Progenitor cell of endocrine pancreas (in vitro differentiated cells): ENCODE measurements at places on chromosomes 7 and 10.

- no peak for DNase-seq
These were observed 2.0 kb downstream of the NOBOX start for GRCh38 chr7:144401490-144401889.

DNA sequence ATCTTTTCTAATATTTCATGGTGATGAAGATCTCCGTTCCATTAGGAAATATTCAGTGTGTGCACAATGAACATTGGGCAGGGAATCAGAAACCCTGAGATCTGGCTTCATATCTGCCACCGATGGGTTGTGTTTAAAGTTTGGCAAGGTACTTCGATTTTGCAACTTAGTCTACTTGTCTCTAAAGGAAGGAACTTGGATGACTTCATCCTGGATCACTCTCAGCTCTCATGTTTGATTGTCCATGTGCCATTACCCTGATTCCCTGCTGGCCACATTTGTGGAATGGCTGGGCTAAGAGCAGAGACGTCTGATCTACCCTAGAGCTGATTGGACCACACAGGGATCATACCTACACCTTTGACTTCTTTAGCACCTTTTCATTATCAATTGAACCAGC lies 177.0 kb upstream of the KMT2E start:
- no peak for DNase-seq

DNA sequence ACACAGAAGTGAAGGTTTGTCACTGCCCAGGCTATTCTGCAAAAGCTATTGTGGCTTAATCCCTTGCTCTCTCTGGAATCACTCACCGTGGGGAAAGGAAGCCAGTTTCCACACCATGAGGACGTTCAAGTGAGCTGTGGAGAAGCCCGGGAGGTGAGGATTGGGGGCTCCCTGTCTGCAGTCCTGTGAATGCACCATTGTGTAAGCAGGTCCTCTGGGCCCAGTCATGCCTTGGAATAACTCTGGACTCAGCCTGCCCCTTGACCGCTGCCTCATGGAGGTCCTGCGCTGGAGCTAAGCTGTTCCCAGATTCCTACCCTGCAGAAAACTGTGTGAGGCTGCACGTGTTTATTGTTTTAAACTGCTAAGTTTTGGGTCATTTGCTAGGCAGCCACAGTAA lies 33.5 kb downstream of the LYZL2 start:
- no peak for DNase-seq

DNA sequence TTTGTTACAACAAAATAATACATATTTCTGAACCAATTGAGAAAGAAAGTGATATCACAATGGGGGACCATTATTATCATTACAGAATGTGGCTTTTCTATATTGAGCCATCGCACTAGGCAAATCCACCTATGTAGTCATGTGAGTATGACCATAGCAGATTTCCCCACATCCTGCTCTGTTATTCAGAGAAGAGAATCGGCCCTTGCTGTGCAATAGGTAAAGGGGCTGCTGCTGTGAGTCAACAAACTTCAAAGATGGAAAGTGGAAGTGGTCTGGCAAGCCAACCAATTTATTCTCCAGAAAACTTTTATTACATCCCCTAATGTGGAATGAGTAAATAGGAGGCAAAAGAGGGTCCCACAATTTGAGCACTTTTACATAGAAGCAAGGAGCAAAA lies 573.4 kb downstream of the ETV1 start:
- no peak for DNase-seq

GRCh38 chr7:49037346-49038210 lies 113.2 kb downstream of the CDC14C start:
- DNase-seq = no peak

DNA sequence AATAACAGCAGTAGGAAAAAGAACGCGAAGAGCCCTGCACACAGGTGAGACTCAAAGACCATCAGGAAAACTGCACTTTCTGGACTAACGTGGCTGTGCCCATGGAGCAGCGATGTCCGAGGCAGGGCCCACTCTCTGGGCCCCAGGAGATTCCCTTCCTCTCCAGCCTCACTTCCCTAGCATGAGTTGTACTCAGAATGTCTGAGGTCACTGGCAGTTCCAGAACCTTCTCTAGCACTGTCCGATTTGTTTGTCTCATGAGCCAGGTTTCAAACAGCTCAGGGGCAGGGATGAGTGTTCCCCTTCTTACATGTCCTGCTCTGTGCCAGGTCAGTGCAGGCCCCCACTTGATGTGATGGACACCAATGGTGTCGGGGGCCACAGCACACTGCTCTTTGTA lies 484.2 kb downstream of the PTPRN2 start:
- DNase-seq = no peak

DNA sequence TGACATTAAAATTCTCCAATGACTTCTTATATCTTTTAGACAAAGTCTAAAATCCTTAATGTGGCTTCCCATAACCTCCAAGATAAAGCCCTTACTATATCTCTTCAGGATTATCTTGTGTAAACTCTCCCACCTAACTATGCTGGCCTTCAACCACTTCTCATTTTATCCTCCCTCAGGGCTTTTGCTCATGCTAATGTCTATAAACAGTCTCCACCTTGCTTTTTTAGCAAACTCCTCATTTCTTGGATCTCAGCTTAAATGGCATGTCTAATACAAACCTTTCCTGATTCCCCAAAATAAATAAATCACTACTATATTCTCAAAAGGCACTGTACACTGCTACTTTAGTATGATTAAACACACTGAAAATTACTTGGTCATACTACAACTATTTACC lies 181.2 kb downstream of the LRRN3 start:
- no peak for DNase-seq

DNA sequence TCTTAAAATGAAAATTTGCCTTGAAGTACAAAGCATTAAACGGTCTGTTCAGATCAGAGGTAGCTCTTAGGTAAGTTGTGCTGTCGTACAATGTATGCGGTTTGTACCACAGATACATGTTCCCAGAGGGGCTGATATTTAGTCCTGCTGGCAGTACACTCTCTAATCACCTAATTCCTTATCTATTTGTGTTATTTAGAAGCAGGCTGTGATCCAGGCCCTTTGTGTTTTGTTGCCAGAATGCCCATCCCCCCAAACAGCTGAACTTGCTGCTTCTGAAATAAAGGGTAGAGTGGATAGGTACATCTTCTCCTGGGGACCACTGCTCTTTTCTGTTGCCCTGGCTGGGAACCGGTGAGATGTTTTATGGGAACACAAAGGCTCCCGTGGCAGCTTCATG lies 84.5 kb downstream of the SND1 start:
- no peak for DNase-seq

DNA sequence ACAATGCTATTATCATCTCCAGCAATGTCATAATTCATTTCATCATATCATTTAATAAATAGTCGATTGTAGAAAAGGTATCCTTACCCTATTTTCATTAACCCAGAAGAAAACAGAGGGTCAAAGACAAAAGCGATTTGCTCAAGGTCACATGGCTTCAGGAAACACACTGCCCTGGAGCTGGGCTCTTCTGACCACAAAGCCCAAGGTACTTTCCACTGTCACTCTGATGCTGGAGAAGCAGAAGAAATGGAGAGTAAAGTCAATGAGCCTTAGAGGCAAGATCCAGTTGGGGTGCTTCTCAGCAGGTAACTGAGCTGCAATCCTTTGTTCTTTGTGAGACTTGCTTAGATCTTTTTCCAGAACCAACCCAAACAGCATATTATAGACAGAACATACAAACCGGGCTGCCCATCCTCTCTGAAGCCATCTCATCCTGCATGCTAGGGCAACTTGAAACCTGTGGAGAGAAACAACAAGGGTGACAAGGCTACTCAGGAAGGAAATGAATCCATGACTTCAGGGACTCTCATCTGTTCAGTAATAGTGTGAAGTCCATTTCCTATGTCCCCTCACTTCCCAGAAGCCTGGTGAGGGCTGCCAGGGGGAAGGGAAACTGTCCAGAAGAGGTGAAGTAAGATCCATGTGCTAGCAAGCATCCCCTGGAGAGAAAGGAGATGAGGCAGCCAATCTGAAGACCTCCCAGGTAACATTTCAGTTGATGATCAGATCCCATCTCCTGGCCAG lies 148.6 kb upstream of the SVIL start:
- no peak for DNase-seq

DNA sequence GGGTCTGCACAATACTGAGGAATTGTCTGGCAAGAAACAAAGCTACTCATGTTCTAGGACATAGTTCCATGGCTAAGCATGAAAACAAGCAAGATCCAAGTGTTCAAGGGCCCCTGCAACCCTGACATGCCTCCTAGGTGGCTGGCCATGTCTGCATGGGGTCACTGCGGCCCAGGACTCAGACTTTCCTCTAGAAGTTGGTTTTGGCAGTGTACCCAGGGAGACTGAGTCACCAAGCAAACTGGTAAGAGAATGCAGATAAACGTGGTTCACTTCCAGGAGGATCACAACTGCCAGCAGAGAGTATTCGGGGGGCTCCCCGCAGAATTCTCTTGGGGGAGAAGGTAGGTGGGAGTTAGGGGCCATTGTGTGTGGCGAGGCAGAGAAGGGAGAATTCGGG lies 7.4 kb upstream of the PFKFB3 start:
- no peak for DNase-seq

GRCh38 chr10:31549896-31550295 lies 230.9 kb downstream of the ZEB1 start:
- no peak for DNase-seq

DNA sequence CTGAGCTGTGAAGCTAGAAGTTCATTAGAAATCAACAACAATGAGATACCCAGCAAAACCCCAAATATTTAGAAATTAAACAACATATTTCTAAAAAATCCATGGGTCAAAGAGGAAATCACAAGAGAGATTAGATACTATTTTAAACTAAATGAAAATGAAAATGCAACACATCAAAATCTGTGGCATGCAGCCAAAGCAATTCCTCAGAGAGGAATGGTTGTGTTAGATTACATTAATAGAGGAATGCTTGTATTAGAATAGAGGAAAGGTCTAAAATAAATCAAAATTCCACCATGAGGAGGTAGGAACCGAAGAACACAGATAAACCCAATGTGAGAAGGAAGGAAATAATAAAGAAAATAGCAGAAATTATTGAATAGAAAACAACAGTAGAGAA lies 642.1 kb upstream of the GALNT17 start:
- DNase-seq = no peak

DNA sequence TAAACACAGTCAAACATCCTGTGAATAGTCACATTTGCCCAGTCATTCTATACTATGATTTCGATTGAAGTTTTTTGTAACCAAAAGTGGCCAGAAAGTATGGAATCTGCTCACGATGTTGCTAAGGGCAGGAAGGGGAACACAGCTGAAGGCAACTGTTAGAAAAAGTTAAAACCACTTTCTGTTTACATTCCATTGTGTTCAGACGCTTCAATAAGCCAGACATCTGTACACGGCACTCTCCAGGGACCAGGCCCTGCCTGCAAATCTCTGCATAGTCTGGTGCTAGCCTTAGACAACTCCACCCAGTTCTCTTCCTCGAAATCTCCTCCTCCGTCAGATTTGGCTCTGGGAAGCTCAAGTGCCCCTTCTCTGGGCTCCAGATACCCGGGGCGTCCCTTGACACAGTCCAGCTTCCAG lies 17.1 kb upstream of the TMEM120A start:
- DNase-seq = no peak

- DNase-seq = no peak
These were observed 97.9 kb upstream of the IKZF1 start for GRCh38 chr7:50206453-50207250.

DNA sequence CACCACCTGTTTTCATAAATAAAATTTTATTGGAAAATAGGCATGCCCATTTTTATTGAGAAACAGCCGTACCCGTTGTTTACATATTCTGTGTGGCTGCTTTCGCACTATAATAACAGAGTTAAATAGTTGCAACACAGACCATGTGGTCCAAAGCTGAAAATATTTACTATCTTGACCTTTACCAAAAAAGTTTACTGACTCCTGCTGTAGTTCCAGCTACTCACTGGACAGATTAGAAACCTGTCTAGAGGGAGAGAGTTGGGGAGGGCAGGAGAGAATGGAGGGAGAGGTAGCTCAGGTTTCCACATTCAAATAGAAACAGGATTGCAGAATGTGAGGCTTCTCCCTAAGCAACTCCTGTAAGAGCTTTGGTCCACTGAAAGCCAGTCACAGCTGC lies 55.1 kb upstream of the GLCCI1 start:
- DNase-seq = no peak

DNA sequence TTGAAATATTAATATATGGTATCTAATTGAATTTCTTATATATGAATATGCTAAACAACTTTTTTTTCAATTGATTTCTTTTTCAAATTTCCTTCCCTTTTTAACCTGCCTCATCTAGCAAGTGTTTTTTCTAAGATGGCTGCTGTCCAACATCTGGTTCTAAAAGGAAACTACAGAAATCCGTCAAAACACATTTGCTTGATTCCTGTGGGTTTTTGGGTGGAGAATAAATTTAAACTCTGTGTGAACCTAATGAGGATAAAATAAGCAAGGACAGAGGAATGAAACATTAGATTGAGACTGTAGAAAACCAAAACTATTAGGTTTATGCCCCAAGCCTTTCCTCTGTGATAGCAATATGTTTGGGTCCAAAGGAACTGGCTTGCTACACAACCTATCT lies 75.5 kb upstream of the STARD3NL start:
- no peak for DNase-seq

GRCh38 chr10:117535298-117536071 lies 7.1 kb upstream of the EMX2 start:
- no peak for DNase-seq

DNA sequence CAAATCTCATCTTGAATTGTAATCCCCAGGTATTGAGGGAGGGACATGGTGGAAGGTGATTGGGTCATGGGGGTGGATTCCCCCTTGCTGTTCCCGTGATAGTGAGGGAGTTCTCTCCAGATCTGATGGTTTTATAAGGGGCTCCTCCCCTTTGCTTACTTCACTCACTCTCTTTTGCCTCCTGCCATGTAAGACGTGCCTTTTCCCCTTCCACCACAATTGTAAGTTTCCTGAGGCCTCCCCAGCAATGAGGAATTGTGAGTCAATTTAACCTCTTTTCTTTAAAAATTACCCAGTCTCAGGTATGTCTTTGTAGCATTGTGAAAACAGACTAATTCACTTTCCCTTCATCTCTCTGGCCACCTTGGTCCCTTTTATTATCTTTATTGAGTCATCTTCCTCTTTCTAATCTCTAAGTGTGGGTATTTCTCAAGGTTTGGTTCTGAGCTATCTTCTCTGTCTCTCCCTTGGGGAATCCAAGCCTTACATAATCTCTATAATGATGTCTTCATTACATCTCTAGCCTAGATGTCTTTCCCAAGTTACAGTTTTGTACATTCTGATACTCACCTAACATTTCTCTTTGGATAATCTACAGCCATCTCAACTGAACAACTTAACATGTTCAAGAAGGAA lies 99.1 kb upstream of the JCAD start:
- DNase-seq = no peak

GRCh38 chr10:132298038-132298881 lies 9.5 kb downstream of the STK32C start:
- no peak for DNase-seq

GRCh38 chr7:74617180-74617744 lies 40.3 kb upstream of the GTF2I start:
- no peak for DNase-seq

GRCh38 chr7:40546616-40547501 lies 412.1 kb downstream of the SUGCT start:
- DNase-seq = no peak

DNA sequence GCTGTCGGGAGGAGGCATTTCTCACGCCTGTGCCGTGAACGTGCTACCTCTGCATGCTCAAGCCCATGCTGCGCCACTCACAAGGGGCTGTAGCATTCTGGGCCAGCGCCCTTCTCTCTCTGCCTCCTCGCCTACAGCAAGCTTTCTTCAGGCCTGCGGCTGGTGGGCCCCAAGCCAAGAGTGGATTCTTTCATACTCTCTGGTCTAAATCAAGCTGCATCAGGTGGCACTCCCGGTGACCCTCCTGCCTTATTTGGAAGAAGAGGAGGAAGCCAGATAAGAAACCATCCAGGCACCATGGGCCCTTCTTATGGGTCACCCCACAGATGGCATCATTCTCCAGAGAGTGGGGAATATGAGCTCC lies 86.7 kb upstream of the DUSP5 start:
- no peak for DNase-seq
